ENCODE measurements at places on chromosomes 2 and 18.

DNA sequence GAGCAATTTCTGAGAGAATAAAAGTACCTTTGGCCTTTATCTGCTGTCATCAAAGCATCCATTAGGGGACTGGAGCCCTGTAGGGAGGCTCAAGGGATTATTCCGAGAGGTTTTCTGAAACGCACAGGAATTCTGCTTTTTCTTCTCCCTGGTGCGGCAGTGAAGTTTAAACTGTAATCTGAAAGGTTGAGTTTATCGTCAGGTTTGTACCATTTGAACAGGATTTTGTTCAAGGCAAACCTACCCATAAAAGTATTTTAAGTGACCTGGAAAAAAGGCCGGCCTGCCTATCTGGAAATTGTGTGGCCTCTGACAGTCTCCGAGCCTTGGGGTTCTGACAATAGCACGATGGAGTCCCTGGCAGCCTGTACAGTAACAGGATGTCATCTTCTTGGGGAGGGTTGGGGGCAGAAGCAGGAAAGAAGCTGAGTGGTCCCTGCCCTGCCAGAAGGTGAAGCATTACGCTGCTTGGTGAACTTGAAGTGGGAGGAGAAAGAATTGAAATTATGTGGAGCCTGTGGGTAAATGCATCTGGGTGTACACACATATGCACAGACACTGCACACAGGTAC lies 272.0 kb downstream of the CYRIA start:
- DNase-seq, result no peak

- DNase-seq, result no peak
These were observed 43.9 kb upstream of the CYTIP start for GRCh38 chr2:157487747-157488146.

GRCh38 chr2:139790136-139790535 lies 1009.9 kb upstream of the NXPH2 start:
- no peak for DNase-seq

DNA sequence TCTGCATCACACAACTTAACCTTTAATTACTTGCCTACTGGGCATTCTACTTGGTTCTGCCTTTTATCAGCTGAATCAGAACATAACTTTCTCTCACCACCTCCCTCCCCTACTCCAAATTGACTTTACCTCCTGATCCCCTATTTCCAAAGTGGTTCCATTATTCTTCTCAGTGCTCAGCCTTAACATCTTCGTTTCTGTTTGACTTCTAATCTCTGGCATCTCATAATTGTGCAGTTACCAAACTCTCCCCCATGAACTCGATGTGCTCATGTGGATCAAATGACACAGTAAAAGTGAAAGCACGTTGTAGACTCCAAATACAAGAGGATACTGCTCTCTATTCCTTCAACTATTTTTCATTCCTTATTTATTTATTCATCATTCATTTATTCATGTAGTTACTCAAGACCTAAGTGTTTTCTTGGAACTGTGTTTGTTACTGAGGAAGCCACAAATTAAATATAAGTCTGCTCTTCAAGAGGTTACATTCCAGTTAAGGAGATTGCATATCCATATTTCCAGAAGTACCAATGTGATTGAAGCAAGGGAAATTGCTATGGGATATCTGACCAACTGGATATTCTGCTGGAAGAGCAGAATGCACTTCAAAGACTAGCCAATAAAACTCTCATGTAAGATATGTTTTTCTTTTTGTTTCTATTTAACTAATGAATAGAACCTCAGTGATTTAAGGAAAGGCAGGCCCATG lies 158.8 kb downstream of the TMEFF2 start:
- DNase-seq, result no peak

- no peak for DNase-seq
These were observed 31.6 kb downstream of the BAZ2B start for GRCh38 chr2:159584796-159585195.

DNA sequence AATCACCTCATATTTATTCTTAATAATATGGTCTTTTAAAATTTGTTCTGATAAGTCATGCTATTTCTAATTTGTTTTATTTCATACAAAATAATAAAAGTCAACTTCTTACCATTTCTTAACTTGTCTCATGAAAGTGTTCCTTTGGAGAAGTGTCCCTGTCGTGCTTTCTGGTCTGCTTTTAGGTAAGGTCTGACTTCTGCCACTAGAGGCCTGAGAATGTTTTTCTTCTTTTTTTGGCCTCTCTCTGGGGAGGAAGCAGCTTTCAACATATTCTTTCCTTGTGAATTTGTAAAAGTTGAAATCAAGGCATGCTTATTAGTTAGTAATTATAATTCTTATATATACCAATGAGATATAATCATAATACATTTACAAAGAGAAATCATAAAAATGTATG lies 39.4 kb downstream of the MAP2 start:
- DNase-seq, result no peak

All from stimulated activated CD4-positive, alpha-beta T cell treated with anti-CD3 and anti-CD28 coated beads, Interleukin-1b, Interleukin-23, amount 100 ng/mL, for 4 hours (primary cell).